ENCODE measurements at places on chromosomes 11 and 22.

DNA sequence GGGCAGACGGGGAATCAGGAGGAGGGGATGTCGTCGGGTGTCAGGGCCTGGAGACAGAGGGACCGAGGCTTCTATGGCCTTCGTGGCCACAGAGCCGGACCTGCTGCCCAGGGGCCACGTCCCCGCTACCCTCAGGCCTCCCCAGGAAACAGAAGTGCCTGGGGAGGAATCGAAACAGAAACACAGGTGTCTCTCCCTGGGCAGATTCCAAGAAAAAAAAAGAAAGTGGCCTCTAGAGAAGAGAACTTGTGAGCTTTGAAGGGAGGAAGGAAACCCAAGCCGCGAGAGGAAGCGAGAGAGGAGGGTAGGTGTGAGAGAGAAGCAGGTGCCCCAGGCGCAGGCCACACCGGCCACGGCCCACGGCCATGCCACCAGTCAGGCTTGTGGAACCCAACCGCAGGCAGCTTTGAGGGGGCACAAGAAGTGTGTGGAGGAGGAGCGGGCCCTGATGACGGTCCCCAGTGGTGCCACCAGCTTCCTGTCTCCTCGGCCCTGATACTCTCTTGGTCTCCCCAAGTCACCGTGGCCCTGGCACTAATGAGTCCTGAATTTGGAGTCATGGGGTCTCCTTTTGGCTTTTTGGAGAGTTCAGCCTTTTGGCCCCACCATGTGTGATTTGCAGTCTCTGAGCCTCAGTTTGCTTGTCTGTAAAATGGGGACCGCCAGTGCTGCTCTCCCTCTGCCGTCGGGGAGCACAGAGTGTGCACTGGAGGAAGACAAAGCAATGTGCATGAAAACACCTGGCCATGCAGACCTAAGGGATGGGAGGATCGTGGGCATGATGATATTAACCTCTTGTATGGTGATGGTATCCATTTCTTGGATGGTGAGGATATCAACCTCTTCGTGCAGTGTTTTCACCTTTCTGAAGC, 25.2 kb downstream of the LIF start:
- no peak overlapping the region for H3K4me3 ChIP-seq
- no peaks in the 10 kb centered on the region for H3K36me3 ChIP-seq
- peak overlapping the region; percentile 9 for H3K27ac ChIP-seq
- H3K27me3 ChIP-seq, result peaks cover 12% of the 10 kb centered on the region
- H3K4me1 ChIP-seq, result peaks cover 40% of the 10 kb centered on the region

DNA sequence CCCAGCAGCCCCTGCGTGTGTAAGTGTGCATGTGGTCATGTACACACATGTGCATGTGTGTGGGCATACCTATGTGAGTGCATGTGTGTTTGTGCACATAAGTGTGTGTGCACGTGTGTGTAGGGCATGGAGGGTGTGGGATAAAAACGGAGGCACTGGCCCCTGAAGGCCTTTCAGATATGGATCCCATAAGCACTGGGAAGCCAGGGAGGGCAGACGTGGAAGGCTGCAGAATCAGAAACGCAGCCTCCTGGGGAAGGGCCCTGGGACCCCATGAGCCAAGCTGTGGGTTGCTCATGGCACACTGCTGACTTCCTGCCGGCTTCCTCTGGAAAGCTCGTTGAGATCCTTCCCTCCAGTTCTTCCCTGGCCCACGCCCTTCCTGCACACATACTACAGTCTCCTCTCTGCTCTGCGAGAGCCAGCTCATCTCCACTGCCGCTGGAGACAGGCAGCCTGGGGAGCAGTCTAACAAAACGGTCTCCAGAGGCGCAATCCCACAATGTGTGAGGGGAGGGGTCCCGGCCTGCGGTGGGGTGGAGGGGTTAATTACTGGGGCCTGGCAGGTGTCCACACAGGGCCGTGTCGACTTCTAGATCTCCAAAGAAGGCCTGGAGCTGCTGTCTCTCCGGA, 435.2 kb upstream of the B3GAT1 start:
- no peaks in the 10 kb centered on the region for H3K36me3 ChIP-seq
- H3K27me3 ChIP-seq, result peaks cover 30% of the 10 kb centered on the region
- no peak for ATAC-seq
- H3K4me3 ChIP-seq, result no peak overlapping the region

GRCh38 chr11:115672412-115672811, 168.2 kb upstream of the CADM1 start:
- no peak for ATAC-seq
- peaks cover 11% of the 10 kb centered on the region for H3K27me3 ChIP-seq
- H3K4me3 ChIP-seq, result no peak overlapping the region

- H3K27me3 ChIP-seq, result peaks cover 18% of the 10 kb centered on the region
- H3K4me3 ChIP-seq, result no peak overlapping the region
- peaks cover 6% of the 10 kb centered on the region for H3K4me1 ChIP-seq
- no peaks in the 10 kb centered on the region for H3K36me3 ChIP-seq
Observed at GRCh38 chr11:1942558-1943260, 4.4 kb upstream of the MRPL23 start.

DNA sequence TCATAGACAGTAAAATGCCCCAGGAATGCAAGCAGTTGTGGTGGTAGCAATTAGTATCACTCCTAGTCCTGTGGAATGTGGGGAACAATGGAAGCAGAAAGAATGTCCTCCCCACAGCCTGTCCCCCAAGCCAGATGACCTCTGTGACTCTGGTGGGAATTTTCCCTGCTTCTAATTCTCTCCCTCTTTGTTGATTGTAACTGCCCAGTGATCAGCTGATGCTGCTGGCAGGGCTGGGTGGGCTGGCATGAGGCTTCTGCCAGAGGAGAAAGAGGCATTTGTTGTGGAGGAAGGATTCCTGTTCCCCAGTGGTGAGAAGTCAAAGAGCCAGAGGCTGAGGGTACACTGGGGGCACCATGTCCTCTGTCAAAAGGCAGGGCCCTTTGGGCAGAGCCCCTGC, 116.7 kb upstream of the NCAM1 start:
- no peak for ATAC-seq
- no peak overlapping the region for H3K4me3 ChIP-seq
- H3K36me3 ChIP-seq, result no peaks in the 10 kb centered on the region

GRCh38 chr11:122723576-122723975, 68.1 kb downstream of the UBASH3B start:
- H3K4me1 ChIP-seq, result peaks cover 41% of the 10 kb centered on the region
- H3K36me3 ChIP-seq, result no peaks in the 10 kb centered on the region
- no peak overlapping the region for H3K4me3 ChIP-seq
- H3K27me3 ChIP-seq, result peaks cover 18% of the 10 kb centered on the region

DNA sequence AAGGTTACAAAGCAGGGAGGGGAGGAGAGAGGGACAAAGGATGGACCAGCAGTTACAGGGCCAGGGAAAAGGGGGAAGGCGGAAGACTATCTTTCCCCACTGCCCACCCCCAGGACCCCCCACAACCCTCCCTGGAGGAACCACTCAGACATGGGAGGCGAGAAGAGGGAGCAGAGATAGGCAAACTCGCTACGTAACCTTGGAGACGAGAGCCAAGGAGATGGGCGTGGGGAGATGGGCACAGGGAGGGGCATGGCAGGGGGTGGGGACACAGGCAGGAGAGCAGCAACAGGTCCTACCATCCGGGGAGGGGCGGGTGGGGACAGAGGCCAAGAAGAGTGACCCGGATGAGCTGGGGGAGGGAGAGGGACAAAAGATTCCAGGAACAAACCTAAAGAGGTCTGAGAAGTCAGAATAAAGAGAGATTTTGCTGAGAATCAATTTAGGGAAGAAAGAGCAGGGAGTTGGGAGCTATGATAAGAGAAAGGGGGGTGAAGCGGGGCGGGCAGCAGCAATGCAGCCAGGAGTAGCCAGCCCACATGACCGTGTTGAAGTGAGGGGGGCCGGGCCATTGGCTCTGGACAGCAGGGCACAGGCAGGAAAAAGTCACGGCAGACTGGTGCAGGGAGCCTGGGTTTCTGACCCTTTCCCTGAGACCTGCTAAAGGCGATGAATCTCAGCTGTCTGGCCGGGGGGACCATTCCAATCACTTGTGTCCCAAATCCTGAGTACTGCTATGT, 128.4 kb downstream of the BUD13 start:
- peaks cover 10% of the 10 kb centered on the region for H3K27me3 ChIP-seq
- no peaks in the 10 kb centered on the region for H3K4me1 ChIP-seq
- no peak for ATAC-seq
- H3K36me3 ChIP-seq, result no peaks in the 10 kb centered on the region
- H3K4me3 ChIP-seq, result no peak overlapping the region
- no peak overlapping the region for H3K27ac ChIP-seq

DNA sequence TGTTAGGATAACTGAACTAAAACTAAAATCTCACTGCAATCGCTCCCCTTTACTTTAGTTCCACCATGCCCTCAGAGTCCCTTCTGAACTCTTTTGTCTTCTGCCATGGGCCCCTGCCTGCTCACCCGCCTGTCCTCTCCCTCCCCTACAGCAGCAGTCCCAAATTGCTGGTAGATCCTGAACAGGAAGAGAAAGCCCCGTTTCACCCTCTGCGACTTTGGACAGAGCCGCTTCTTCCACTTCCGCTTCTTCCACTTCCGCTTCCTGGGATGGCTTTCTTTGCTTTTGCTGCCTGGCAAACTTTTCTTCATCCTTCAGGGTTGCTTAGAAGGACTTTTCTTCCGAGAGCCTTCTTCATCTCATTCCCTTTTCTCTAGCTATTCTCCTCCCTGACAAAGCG, 35.7 kb upstream of the TLCD5 start:
- no peak for ATAC-seq
- H3K27me3 ChIP-seq, result peaks cover 60% of the 10 kb centered on the region
- H3K27ac ChIP-seq, result no peak overlapping the region
- no peaks in the 10 kb centered on the region for H3K36me3 ChIP-seq
- H3K4me3 ChIP-seq, result no peak overlapping the region

DNA sequence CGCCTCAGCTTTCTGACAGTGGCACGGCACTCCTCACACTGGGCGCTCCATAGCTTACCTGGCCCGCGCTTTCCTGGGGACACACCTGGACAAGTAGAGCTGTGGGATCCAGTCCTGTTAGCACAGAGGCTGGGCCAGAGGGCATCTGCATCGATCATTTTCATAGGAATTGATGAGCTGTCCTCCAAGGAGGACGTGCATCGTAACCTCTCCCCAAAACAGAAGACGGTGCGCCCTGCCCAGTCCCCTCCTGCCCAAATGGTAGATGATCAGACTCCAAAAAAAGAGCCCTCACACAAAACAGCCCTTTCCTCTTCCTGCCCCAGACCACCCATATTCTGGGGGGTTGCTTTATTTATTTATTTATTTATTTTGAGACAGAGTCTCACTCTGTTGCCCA, 161.2 kb downstream of the CTTN start:
- ATAC-seq, result no peak
- H3K27ac ChIP-seq, result no peak overlapping the region
- peaks cover 16% of the 10 kb centered on the region for H3K27me3 ChIP-seq
- no peak overlapping the region for H3K4me3 ChIP-seq
- H3K36me3 ChIP-seq, result no peaks in the 10 kb centered on the region

DNA sequence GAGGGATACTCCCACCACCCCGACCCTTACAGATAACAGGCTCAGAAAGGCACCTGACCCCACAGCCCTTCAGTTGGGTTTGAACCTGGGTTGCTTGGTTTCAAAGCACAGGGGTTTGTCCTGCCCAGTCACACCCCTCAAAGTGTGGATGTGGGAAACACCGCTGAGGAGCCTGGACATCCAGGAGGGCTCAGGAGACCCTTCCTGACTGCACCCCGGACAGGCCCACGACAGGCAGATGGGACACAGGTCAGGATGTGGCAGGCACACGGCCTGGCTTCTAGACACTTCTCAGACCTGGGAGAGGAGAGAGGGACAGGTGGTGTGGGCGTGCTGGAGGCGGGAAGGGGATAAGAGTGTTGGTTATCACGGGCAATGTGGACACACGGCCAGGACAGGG, 932.3 kb downstream of the BRD1 start:
- no peaks in the 10 kb centered on the region for H3K4me1 ChIP-seq
- H3K27me3 ChIP-seq, result peaks cover 19% of the 10 kb centered on the region
- no peak for ATAC-seq
- no peak overlapping the region for H3K27ac ChIP-seq
- no peak overlapping the region for H3K4me3 ChIP-seq

- H3K4me3 ChIP-seq, result no peak overlapping the region
- no peaks in the 10 kb centered on the region for H3K36me3 ChIP-seq
- H3K27me3 ChIP-seq, result peaks cover 36% of the 10 kb centered on the region
- H3K4me1 ChIP-seq, result peaks cover 8% of the 10 kb centered on the region
- peak; percentile 37 for ATAC-seq
Observed at GRCh38 chr11:117300283-117300663, 9.1 kb downstream of the BACE1-AS start.

DNA sequence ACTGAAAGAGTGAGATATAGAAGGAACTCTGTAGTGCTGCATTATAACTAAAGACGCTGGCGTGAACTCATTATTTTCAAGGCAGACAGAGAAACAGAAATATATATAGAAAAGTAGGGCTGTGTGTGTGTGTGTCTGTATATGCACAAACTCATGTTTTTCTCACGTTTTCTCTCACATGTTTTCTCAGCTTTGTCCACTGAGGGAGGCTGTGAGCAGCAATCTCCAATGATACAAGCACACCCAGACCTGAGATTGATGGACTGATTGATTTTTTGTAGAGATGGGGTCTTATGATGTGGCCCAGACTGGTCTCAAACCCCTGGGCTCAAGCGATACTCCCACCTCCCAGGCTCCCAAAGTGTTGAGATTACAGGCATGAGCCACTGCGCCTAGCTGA, 122.5 kb downstream of the SERGEF start:
- no peak overlapping the region for H3K4me3 ChIP-seq
- H3K27ac ChIP-seq, result no peak overlapping the region
- peaks cover 44% of the 10 kb centered on the region for H3K36me3 ChIP-seq

- peaks cover 19% of the 10 kb centered on the region for H3K36me3 ChIP-seq
- no peaks in the 10 kb centered on the region for H3K27me3 ChIP-seq
- H3K4me3 ChIP-seq, result no peak overlapping the region
Observed at GRCh38 chr11:100860318-100861155, 173.4 kb downstream of the ARHGAP42 start.

GRCh38 chr11:74849525-74850391, 99.1 kb downstream of the XRRA1 start:
- peak; percentile 48 for ATAC-seq
- H3K4me1 ChIP-seq, result peaks cover 19% of the 10 kb centered on the region
- H3K27ac ChIP-seq, result no peak overlapping the region
- H3K27me3 ChIP-seq, result no peaks in the 10 kb centered on the region

DNA sequence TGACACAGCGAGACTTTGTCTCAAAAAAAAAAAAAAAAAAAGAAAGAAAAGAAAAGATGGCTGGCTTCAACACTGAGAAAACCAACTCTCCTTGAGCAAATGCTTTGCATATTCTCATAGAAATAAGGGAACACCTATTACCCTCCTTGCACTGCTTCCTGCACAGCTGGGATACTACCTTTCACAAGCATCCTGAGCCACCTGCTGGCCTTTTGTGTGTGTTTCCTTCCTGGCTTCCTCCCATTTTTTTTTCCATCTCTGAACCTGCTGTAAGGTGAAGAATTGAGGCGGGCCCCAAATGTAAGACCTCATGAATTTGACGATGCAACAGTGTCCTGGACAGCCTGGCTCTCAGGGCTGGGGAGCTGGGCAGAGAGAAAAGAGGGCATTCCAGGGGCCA, 1.9 kb upstream of the RFPL3 start:
- no peak overlapping the region for H3K27ac ChIP-seq
- peaks cover 5% of the 10 kb centered on the region for H3K4me1 ChIP-seq
- peaks cover 9% of the 10 kb centered on the region for H3K27me3 ChIP-seq
- no peak for ATAC-seq
- no peak overlapping the region for H3K4me3 ChIP-seq

DNA sequence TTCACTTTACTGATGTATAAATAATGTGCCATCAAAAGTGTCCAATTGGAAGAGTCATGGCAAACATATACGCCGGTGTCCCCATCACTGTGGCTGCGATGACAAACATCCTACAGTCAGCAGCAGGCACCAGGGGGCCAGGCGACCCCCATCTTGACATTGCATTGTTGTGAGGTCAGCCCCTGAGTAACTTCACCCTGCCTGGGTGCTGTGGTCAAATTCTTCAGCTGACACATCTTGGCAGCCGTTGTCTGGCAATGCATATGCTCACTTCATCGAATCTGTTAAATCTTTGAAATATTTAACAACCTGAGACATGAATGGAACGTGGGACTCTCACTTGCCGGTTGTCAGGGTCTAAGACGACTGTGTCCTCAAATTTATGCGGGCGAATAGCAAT, 430.9 kb downstream of the BRD1 start:
- H3K27me3 ChIP-seq, result peaks cover 20% of the 10 kb centered on the region
- no peaks in the 10 kb centered on the region for H3K36me3 ChIP-seq
- no peak overlapping the region for H3K27ac ChIP-seq
- H3K4me3 ChIP-seq, result no peak overlapping the region

All from stimulated activated memory B cell treated with anti-CD40 and anti-IgM and Interleukin-4, amounts not matched to agents 10 μg/mL and 1 μg/mL and 100 μg/mL, for 72 hours (primary cell).